ENCODE measurements at places on chromosomes 4 and X.

DNA sequence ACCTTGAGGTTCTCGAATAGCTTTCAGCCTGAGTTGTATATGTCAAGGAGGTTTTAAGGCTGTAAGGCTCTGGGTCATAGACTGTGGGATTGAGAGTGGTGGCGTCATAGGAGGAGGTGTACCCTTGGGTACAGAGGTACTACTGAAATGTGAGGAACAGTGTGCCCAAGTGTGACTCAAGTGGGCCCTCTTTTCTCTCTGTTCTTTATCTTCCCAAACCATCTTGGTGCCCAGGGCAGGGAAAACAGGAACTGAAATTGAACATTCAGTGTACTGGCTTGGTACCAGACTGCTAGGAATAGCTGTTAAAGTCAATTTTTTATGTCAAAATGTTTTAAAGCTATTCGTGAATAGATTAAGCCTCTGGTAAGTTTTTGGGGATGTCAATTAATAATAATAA is 136.2 kb upstream of the RPS6KA3 start:
- no peak for DNase-seq

DNA sequence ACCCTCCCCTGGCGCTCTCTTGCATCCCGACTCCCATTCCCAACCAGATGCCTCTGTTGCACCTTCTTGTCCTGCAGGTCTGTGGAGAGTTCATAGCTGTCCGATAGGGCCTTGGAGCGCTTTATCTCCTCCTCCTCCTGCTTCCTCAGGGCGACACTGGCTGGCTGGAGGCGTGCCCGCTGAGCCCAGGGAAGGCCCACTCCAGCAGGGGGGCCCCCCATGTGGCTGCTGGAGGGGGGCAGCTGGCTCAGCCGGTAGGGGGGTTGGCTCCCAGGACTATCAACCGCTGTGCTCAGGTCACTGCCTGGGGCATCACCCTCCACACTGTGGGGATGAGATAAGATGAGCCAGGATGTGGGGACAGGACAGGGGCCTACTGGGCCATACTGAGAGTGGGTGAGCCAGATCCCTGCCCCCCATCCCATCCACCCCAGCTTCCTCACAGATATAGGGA is 25.6 kb downstream of the IQSEC2 start:
- DNase-seq = no peak

DNA sequence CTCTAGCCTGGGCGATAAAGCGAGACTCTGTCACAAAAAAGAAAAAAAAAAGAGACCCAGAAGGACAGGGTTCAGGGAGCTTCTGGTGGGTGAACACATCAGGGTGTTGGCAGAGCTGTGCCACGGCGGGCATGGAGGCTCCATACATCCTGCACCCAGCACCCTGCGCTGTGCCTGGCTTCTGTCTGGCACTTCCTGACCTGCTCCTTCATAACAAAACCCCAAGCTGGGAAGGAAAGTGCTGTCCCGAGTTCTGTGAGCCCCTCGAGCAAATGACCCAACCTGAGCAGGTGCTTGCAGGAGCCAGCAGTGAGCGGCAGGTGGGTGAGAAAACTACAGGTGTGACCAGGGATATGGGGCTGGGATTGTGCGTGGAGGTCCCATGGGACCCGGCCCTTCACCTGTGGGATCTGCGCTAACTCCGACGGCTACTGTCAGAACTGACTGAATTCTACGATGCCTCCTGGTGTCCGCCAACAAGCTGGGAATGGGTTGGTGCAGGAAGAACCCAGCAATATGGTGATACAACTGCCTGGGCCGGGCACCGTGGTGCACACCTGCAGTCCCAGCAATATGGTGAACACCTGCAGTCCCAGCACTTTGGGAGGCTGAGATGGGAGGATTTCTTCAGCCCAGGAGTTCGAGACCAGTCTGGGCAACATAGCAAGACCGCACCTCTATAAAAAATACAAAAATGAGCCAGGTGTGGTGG is 18.9 kb downstream of the ASMTL start:
- no peak for DNase-seq

- no peak for DNase-seq
Measured at GRCh38 chr4:78551420-78552351, at the start of gene ANXA3. Gene ANXA3, plus strand, starts transcription at chr4:78551770. Its CDS starts 2,704 bp downstream, at chr4:78554474.

- DNase-seq = no peak
Measured at GRCh38 chr4:112647785-112648184, 10.8 kb downstream of the LARP7 start.

GRCh38 chrX:124328765-124329164 is 3.7 kb upstream of the TEX13D start:
- no peak for DNase-seq

- no peak for DNase-seq
Measured at GRCh38 chrX:150035531-150035930, 97.2 kb upstream of the EOLA2 start.

DNA sequence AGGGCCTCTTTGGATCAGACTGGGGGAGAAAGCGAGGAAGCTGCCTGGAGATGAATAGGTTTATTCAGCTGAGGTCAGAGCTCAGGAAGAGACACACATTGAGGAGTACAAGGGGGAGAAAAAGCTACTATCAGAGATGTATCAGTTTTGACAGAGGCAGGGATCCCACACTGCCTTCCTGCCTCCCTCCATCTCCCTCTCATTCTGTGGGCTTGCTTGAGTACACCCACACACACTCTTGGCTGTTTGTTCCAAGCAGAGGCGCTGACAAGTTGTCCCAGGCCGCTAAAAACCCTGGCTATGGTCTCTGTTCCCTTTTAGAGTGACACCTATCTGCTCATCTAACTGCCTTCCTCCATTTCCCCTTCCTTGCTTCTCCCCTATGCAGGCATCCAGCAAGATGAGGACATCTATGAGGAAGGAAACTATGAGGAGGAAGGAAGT is 5.2 kb downstream of the TSPYL2 start:
- DNase-seq = no peak

All from SIG-M5 (cell line).